Left ventricle myocardium inferior (tissue), 1 donor: ENCODE measurements at places on chromosomes 6 and 20. TPM values are rescaled to one million over a fixed set of nuclear protein-coding genes. Genes with fewer than 3 reads are reported as not detected.

- no peak for DNase-seq
- peaks cover 51% of the 10 kb centered on the region for H3K4me1 ChIP-seq
- H3K4me3 ChIP-seq, result no peak overlapping the region
- H3K27ac ChIP-seq, result peak overlapping the region; percentile 66
- no peaks in the 10 kb centered on the region for H3K27me3 ChIP-seq
These were observed 28.1 kb upstream of the ASXL1 start for GRCh38 chr20:32329817-32330554.

BLOC1S5 gene
- total RNA-seq, result 8.5 TPM

VSX1 gene
- total RNA-seq, result 0.33 TPM

GRCh38 chr6:69816569-69816968, 19.8 kb upstream of the LMBRD1 start:
- H3K27ac ChIP-seq, result no peak overlapping the region
- H3K36me3 ChIP-seq, result no peaks in the 10 kb centered on the region
- no peak overlapping the region for H3K4me3 ChIP-seq
- no peaks in the 10 kb centered on the region for H3K4me1 ChIP-seq

- DNase-seq, result no peak
- H3K4me3 ChIP-seq, result no peak overlapping the region
- H3K4me1 ChIP-seq, result no peaks in the 10 kb centered on the region
- H3K27me3 ChIP-seq, result no peaks in the 10 kb centered on the region
These were observed 40.8 kb upstream of the TIAM2 start for GRCh38 chr6:154954347-154954746.

GRCh38 chr6:142848156-142848555, 96.8 kb downstream of the HIVEP2 start:
- H3K36me3 ChIP-seq, result no peaks in the 10 kb centered on the region
- H3K27ac ChIP-seq, result peak overlapping the region; percentile 95
- no peak overlapping the region for H3K4me3 ChIP-seq
- H3K4me1 ChIP-seq, result peaks cover 89% of the 10 kb centered on the region

DNA sequence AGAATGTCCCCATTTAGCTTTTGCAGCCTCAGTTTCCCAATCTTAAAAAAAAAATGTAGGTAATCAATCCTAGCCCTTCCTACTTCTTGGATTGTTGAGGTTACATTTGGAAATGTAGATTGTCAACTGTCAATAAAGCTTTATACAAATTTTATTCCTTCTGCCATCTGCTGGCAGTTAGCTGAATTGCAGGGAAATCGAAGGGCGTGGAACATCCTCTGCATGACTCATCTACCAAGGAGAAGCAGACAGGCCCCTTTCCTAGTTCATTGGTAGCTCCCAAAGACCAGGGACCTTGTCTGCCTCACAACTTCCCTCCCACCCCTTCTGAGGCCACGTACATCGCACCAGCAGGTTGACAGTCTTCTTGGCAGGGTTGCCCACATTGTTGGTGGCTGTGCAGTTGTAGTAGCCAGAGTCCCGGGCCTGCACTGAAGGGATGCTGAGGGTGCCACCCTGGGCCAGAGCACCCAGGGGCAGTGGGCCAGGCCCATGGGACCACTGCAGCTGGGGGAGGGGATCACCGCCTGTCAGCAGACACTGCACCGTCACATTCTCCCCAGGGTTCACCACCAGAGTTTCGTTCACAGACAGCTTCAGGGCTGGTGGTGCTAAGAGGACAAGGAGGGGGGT, 43.6 kb downstream of the MDGA1 start:
- H3K4me1 ChIP-seq, result peaks cover 36% of the 10 kb centered on the region
- peaks cover 15% of the 10 kb centered on the region for H3K27me3 ChIP-seq
- H3K4me3 ChIP-seq, result no peak overlapping the region
- H3K36me3 ChIP-seq, result no peaks in the 10 kb centered on the region

DNA sequence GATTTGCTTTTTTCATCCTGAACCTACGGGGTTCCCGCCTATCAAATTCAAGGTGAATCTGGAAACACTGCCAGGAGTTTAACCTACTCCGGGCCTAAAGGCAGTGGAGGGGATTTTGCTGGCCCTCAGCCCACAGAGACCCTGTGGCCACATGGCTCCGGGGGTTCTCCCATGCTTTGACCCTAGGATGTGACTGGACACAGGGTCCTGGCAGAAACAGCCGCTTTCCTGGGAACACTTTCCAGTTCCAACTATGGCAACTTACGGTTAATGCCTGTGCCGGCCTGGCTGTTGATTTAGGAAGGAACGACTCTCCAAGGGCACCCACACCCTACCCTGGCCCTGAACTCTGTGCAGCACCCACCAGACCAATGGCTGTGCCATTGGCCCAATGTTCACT, 141.7 kb upstream of the RPS6KA2 start:
- H3K27ac ChIP-seq, result no peak overlapping the region
- H3K4me1 ChIP-seq, result no peaks in the 10 kb centered on the region
- no peak overlapping the region for H3K4me3 ChIP-seq
- no peak for DNase-seq
- no peaks in the 10 kb centered on the region for H3K36me3 ChIP-seq

CALHM4 gene
- total RNA-seq, result not detected

DNA sequence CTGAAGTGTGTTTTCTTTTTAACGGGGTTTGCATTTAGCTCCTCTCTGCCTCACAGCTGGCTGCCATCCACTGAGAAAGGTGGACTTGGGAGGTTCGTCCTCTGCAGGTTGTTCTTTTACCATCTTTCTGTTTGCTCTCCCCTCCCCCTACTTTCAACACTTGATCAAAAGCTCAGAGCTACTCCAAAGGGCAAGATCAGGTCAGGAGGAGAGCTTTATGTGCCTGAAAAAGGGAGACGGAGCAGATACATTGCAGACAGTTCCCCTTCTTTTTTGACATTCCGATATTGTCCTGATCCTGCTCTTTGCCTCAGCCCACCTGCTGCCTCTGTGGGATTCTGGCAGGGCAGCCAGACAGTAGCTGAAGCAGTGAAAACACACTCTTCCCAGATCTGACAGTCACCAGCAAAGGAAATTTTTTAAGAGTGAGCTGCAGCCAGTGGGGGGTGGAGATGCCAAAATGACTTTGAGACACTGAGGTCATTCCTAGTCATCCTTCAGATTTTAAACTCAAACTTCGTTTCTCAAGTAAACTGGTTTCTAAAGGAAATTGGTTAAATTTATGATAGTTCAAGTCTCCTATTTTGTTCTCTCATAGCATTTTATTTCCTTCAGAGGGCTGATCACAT, 26.5 kb downstream of the SMLR1 start:
- H3K36me3 ChIP-seq, result peaks cover 41% of the 10 kb centered on the region
- H3K27me3 ChIP-seq, result no peaks in the 10 kb centered on the region
- no peak overlapping the region for H3K4me3 ChIP-seq
- H3K27ac ChIP-seq, result no peak overlapping the region

GRCh38 chr20:39563349-39563748, 601.2 kb downstream of the DHX35 start:
- H3K4me3 ChIP-seq, result no peak overlapping the region
- no peaks in the 10 kb centered on the region for H3K4me1 ChIP-seq
- no peak for DNase-seq

DNA sequence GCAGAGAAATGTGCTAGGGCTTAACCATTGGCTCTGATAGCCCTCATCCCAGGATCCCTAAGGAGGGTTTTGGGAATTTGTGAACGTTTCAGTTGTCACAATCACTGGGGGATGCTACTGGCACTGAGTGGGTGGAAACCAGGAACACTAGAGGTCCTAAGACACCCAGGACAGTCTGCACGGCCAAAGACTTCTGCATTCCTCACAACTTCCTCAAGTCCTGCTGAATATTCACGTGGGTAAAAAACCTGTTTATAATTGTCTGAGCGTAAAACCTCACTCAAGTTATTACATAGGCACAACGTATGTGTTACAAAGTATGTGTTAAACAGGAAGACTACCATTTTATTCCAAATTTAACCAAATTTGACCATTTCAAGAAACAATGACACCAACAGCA, 52.4 kb downstream of the GMDS start:
- H3K4me1 ChIP-seq, result no peaks in the 10 kb centered on the region
- no peak for DNase-seq
- no peak overlapping the region for H3K4me3 ChIP-seq
- no peak overlapping the region for H3K27ac ChIP-seq
- H3K27me3 ChIP-seq, result peaks cover 5% of the 10 kb centered on the region

DNA sequence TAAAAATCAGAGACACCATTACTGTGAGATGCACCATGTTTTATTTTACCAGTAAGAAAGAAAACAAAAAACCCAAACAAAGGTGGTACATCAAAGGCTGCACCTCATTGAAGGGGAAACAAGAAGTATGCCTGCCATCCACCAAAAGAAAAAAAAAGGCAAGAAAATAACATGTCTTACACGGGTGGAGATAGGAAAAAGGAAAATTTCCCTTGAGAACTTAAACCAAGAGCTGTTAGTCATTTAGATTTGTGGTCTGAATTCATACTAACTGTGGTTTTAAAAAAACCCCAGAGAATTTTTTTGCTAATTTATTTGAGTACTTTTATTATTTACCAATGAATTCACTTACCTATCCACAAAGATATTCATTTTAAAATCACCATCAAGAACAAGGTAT, 144.0 kb downstream of the LRRC1 start:
- no peak overlapping the region for H3K27ac ChIP-seq
- no peaks in the 10 kb centered on the region for H3K27me3 ChIP-seq
- H3K4me1 ChIP-seq, result peaks cover 16% of the 10 kb centered on the region
- H3K36me3 ChIP-seq, result no peaks in the 10 kb centered on the region
- no peak for DNase-seq

DNA sequence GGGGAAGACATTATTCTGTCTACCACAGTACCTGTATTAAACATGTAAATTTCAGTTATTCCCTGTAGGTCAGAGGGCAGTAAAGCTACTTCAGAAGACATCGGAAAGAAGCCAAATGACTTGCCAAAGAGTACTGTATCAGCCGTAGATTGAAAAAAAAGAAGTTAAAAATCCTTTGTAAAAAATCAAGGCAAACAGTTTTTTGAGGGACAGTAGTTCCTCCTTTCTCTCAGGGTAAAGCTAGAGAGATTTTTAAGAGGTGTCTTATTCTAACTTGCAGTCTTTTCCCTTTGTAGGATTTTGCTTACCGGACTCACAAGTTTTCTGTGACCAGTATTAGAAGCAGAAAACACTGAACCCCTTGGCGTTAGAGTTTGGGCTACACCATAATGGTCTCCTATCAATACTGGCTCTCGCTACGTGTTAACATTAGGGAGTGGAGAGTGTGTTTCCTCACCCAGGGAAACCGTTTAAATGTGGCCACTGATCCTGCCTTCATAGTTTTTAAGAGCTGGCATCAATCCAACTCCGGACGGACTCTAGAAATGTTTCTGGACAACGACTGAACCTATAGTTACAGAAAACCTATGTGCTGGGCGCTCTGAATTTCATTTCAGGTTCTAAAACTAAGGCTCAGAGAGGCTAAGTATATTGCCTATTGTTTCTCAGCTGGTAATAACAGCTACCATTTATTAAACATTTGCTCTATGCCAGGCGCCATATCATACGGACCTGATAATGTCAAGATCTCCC, 1.3 kb upstream of the ASXL1 start:
- peak overlapping the region; percentile 98 for H3K27ac ChIP-seq
- no peak for DNase-seq
- peaks cover 42% of the 10 kb centered on the region for H3K4me1 ChIP-seq
- H3K27me3 ChIP-seq, result no peaks in the 10 kb centered on the region

- no peaks in the 10 kb centered on the region for H3K36me3 ChIP-seq
- DNase-seq, result no peak
- H3K4me3 ChIP-seq, result no peak overlapping the region
- no peaks in the 10 kb centered on the region for H3K4me1 ChIP-seq
These were observed 369.7 kb downstream of the CD109 start for GRCh38 chr6:74065705-74066104.

GRCh38 chr6:99446076-99446475, 21.0 kb upstream of the PNISR start:
- peaks cover 11% of the 10 kb centered on the region for H3K36me3 ChIP-seq
- H3K4me1 ChIP-seq, result no peaks in the 10 kb centered on the region
- H3K4me3 ChIP-seq, result no peak overlapping the region
- no peak for DNase-seq
- H3K27me3 ChIP-seq, result no peaks in the 10 kb centered on the region
- H3K27ac ChIP-seq, result no peak overlapping the region

DNMT3B gene
- 0.49 TPM for total RNA-seq

GATA5 gene
- 0.69 TPM for total RNA-seq

ABHD16B gene
- not detected for total RNA-seq

DNA sequence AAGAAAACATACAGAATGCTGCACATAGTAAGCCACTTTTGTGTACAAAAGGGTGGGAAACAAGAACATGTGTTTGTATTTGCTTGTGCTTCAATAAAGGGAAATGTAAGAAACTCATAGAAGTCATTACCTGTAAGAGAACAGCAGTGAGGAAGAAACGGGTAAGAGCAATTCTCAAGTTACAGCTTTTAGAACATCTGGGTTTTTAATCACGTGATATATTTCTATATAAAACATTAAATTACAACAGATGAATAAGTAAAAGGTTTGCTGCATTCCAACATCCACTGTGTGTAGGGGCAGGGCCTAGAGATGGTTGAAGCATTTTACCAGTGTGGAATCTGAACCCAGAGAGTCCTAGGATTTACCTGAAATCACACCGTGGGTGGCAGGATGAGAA, 36.6 kb upstream of the FAM50B start:
- H3K27me3 ChIP-seq, result no peaks in the 10 kb centered on the region
- peaks cover 33% of the 10 kb centered on the region for H3K4me1 ChIP-seq
- peak overlapping the region; percentile 14 for H3K27ac ChIP-seq
- DNase-seq, result no peak
- H3K4me3 ChIP-seq, result no peak overlapping the region

GRCh38 chr6:32109114-32109764, at the start of gene TNXB:
Gene TNXB (minus strand): TSS chr6:32109338. CDS start chr6:32098198, 11,140 bp downstream.
- peaks cover 89% of the 10 kb centered on the region for H3K4me1 ChIP-seq
- H3K36me3 ChIP-seq, result no peaks in the 10 kb centered on the region
- no peaks in the 10 kb centered on the region for H3K27me3 ChIP-seq
- peak; percentile 59 for DNase-seq

DNA sequence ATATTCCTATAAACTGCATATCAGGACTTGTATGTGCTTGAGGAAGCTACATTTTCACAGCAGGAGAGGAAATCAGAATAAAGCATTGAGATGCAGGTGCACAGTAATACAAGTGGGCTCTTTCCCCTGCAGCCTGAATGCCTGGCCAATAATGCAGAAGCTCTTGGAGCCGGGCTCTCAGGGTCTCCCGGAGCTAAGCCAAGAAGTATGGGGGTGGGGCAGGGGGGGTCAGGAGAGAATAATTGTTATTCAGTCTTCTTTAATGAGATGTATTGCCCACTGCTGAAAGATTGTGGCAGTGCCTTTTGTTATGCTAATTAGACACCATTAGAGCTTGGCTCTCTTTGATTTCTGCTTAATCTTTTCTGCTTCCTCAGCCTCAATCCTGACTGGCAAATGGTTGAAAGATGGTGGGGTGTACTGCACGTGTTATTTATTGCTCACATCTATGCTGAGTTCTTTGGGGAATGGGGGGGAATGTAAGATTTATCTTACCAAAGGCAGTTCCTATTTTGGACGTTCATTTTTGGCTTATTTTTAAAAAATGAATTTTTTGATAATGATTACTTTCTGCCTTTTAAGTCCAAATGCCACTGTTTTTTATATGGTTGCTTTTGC, 407.6 kb upstream of the SOX4 start:
- H3K4me3 ChIP-seq, result no peak overlapping the region
- no peaks in the 10 kb centered on the region for H3K36me3 ChIP-seq
- no peaks in the 10 kb centered on the region for H3K27me3 ChIP-seq
- no peak for DNase-seq
